Caco-2 (cell line): ENCODE measurements at places on chromosomes 6 and 20. TPM values are rescaled to one million over a fixed set of nuclear protein-coding genes. Genes with fewer than 3 reads are reported as not detected.

DNA sequence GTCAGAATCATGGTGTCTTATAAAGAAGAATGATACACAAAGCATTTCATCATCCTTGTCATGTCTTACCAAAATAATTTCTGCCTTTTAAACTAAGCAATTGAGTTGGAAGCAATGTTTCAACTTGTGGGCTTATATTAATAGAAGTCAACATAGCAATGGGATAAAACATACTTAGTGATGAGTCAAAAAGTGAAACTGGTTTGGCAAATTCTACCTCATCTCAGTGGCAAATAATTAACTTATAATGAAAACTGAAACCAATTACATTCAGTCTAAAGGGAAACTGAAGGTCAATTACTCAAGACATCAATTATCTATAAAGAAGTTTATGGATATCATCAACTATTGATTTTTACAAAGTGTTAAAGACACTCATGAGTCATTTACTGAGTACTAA lies 463.8 kb downstream of the BMP2 start:
- no peaks in the 10 kb centered on the region for H3K27me3 ChIP-seq
- DNase-seq, result no peak
- H3K4me3 ChIP-seq, result no peak overlapping the region

DNA sequence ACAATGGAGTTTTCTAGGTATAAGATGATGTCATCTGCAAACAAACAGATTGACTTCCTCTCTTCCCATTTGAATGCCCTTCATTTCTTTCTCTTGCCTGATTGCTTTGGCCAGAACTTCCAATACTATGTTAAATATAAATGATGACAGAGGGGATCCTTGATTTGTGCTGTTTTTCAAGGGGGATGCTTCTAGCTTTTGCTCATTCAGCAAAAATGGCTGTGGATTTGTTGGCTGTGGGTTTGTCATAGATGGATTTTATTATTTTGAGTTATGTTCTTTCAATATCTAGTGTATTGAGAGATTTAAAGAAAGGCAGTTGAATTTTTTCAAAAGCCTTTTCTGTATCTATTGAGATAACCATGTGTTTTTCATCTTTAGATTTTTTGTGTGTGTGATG lies 662.4 kb upstream of the EYS start:
- H3K4me1 ChIP-seq, result no peaks in the 10 kb centered on the region
- DNase-seq, result no peak
- no peak overlapping the region for H3K4me3 ChIP-seq
- H3K36me3 ChIP-seq, result no peaks in the 10 kb centered on the region

- no peak overlapping the region for H3K27ac ChIP-seq
- no peaks in the 10 kb centered on the region; the same call in 1 of the 2 replicates for H3K27me3 ChIP-seq
- H3K36me3 ChIP-seq, result no peaks in the 10 kb centered on the region
- H3K4me3 ChIP-seq, result no peak overlapping the region
These were observed 74.5 kb upstream of the SRSF6 start for GRCh38 chr20:43383026-43383795.

- H3K36me3 ChIP-seq, result no peaks in the 10 kb centered on the region
- no peak for DNase-seq
- no peaks in the 10 kb centered on the region for H3K27me3 ChIP-seq
- no peaks in the 10 kb centered on the region for H3K4me1 ChIP-seq
These were observed 13.9 kb upstream of the ADGRF5 start for GRCh38 chr6:46935687-46936086.

GRCh38 chr6:165852676-165853075 lies 189.6 kb upstream of the PDE10A start:
- H3K27ac ChIP-seq, result no peak overlapping the region
- H3K4me3 ChIP-seq, result no peak overlapping the region
- no peaks in the 10 kb centered on the region for H3K27me3 ChIP-seq
- no peaks in the 10 kb centered on the region for H3K4me1 ChIP-seq

- DNase-seq, result no peak
- no peak overlapping the region for H3K27ac ChIP-seq
- H3K36me3 ChIP-seq, result no peaks in the 10 kb centered on the region
- no peak overlapping the region for H3K4me3 ChIP-seq
- H3K4me1 ChIP-seq, result no peaks in the 10 kb centered on the region
- no peaks in the 10 kb centered on the region for H3K27me3 ChIP-seq
These were observed 19.4 kb upstream of the BAK1 start for GRCh38 chr6:33599413-33599938.

The ENPP3 gene
- not detected in 2 replicates for total RNA-seq

The BMP7 gene
- 266 and 317 TPM in 2 replicates for total RNA-seq

The PAX1 gene
- total RNA-seq, result not detected in 2 replicates

The ECT2L gene
- total RNA-seq, result not detected in 2 replicates

The AKAP12 gene
- 0.93 and 1.2 TPM in 2 replicates for total RNA-seq
